ENCODE measurements at places on chromosomes 6 and 20. TPM values are rescaled to one million over a fixed set of nuclear protein-coding genes. Genes with fewer than 3 reads are reported as not detected.

The RAMACL gene
- 5.5 TPM for total RNA-seq

The SNPH gene
- total RNA-seq, result 5.5 TPM

The CDH26 gene
- total RNA-seq, result under 0.01 TPM

The CLIC5 gene
- total RNA-seq, result not detected
